ENCODE measurements at places on chromosomes 4 and X.

DNA sequence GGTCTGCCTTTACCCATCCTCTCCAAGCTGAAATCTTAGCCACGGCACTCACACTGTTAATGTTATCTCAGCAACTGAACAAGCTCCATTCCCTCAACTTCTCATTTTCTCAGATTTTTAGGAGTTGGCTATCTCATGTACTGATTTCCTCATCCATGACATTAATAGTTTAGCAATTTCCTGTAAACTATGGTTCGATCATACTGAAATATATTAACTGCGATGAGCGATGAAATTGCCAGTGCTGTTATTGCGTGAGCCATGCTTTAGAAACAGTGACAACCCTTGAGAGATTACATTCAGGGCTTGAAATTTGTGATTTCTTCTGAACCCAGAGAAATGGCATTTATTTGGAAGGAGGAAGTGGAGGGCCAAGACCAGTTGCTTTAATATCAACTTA lies 223.7 kb downstream of the GPAT3 start:
- DNase-seq = no peak

DNA sequence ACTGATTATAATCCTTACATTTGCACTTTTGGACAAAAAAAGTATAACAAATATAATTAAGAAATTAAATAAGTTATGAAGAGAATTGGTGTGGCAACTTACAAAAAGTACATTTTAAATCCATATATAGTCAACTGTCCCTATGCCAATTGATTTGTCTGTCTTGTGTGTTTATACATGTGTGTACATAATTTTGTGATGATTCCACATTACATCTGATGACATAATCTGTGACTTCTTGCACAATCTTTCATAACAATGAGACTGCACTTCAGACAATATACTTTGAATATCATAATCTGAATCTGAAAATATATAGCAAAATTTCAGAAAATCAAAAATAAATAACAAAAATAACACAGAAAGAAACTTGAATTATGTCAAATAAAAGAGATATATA lies 953.4 kb downstream of the FAT4 start:
- DNase-seq = no peak

GRCh38 chr4:72208421-72209075 lies 176.7 kb downstream of the NPFFR2 start:
- no peak for DNase-seq

DNA sequence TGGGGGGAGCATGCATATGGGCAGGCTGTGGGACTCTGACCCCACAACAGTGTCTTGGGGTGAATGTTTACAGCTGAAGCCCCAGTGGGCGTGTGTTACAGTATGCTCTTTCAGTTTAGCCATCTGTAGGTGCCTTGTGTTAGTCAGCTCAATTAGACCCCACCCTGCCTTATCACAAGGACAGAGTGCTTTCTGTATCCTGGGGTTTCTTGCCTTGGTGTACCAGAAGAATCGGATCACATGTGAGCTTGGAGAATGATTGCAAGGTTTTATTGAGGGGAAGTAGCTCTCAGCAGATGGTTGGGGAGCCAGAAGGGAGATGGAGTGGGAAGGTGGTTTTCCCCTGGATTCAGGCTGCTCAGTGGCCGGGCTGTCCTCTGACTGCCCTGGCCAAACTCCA lies 27.3 kb downstream of the SH3BGRL start:
- DNase-seq = no peak

DNA sequence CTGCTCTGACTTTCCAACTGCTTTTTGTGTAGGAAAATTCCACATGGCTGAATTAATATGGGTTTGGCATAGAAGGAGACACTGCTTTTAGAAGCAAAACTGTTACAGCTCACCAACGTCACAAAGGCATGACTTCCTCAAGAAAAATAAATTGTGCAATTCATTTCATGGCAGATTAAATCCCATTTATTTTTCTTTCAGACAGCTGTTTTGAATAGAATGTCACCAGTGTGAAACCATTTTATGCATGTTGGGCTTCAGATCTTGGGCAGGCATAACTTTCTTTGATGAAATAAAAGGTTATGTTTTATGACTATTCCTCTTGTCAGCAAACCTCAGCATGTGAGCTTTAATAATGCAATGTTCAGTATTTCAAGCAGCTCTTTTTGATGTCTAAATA lies 542.8 kb downstream of the GALNTL6 start:
- no peak for DNase-seq

Measured in ELF-1 (cell line).